NCI-H1930 (cell line): ENCODE measurements at places on chromosomes 11 and 22.

DNA sequence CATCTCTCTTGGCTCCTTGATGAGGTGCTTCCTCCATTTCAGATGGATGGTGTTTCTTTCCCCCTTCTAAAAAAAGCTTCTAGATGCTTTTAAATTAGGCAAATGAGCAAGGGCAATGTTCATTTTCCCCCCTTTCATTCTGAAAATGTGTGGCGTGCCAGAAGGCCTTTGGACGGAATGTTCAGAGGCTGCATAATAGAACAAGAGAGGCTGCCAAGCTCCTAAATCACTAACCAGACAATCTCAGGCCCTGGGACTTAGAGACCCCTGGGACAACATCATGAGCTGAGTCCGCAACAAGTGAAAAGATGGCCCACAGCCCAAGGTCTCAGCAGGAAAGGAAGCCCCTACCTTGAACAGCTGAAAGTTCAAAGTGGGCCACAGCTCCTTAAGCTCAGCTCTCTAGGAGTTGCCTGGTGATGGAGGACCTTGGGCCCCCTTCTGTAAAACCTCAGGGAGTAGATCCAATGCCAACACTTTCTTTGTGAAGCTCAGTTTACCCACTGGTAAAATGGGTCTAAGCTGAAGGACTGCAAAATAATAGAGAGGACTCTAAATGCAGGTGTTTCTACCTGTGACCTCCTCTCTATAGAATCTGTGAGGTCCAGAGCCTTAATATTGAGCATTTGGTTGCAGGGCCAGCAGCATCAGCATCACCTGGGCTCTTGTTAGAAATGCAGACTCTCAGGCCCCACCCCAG is 144.0 kb downstream of the FBXO7 start:
- DNase-seq = no peak

DNA sequence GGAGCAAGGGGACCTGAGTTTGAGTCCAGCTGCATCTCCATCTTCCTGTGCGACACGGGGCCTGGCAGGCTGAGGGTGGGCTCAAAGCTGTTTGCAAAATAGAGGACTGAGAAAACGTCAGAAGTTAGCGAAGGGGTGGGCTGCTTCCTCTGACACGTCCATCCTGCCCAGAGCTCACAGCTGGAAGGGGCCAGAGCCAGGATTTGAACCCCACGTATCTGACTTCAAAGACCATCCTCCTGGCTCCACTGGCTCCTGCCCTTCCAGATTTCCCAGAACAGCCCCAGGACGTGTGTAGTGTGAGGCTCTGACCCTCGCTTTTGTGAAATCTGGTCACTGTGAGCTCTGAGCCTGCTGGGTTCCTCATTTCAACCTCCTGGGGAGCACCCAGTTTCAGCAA is 56.3 kb downstream of the CD82 start:
- DNase-seq = no peak

GRCh38 chr11:133406489-133406888 is 125.8 kb downstream of the OPCML start:
- DNase-seq = no peak

DNA sequence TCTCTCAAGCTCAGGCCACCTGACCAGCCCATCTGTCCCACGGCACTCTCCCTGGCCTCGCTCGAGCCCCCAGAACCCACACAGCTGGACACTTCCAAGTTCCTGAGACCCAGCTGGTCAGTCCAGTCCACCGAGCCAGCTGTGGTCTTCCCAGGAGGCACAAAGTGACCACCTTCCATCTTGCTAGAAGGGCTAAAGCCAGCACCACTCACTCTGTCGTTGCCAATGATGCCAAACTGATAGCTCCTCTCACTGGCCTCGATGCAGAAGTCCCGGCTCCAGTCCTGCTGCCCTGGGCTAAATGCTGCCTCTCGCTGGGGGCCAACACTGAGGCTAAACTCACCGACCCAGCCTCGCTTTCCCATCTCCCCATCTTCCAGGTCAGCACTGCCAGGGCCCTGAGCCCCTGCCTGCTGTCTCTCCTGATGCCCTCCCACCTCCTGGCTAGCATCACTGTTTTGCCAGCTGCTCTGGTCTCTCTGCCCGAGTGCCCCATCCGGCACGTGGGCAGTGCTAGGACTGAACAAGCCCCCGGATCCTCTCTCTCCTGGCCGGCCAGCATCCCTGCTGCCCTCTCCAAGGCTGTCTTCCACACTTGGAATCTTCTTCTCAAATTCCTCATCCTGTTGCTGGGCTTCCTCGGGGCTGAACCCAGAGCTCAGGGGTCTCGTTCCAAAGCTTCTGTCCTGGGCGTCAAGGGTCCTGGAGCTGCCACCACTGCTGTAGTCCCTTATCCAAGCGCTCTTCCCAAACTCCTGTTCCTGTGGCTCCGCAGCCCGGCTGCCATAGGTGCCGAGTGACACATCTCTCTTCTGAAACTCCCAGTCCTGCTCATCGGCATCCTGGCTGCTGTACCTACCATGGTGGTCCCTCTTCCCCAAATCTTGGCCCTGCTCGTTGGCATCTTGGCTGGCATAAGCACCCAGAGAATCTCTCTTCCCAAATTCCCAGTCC is 15.4 kb downstream of the TNKS1BP1 start:
- DNase-seq = no peak

DNA sequence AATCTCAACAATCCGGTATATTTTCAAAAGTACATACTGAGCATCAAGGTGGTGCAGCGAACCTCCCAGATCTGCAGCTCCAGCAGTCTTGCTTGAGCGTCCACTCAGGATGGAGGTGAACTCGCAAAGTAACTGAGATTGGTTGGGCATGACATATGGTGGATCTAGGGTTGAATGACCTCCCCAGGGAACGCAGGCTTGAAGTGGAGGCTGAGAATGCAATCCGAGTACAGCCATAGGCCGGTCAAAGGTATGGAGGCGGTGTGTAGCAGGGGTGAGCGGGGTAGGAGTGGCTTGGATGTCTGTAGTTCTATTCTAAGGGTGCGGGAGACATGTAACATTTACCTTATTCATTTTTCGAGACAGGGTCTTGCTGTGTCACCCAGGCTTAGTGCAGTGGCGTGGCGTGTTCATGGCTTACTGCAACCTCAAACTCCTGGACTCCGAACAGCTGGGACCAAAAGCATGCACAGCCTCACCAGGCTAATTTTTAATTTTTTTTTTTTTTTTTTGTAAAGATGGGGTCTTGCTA is 631 bp upstream of the C22orf39 start:
- DNase-seq = peak; percentile 54

- DNase-seq = no peak
These were observed 15.0 kb downstream of the GNAZ start for GRCh38 chr22:23085351-23085671.

DNA sequence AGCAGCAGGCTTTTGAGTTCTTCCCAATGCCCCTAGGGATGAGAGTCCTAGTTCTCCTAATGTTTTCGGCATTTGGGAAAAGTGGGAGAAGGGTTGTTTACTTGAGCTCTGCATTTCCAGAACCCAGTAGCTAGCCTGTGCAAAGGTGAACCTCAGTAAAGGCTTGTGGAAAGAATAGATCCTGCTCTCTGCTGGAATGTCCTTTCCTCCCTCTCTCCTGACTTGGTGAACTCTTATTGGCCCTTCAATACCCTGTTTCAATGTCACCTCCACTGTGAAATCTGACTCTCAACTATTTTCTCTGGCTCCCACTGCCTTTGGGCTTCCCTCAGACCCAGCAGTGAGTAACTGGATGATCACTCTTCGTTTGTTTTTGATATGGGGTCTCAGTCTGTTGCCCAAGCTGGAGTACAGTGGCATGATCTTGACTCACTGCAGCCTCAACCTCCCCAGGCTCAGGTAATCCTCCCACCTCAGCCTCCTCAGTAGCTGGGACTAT is 2.4 kb upstream of the UVRAG start:
- no peak for DNase-seq

DNA sequence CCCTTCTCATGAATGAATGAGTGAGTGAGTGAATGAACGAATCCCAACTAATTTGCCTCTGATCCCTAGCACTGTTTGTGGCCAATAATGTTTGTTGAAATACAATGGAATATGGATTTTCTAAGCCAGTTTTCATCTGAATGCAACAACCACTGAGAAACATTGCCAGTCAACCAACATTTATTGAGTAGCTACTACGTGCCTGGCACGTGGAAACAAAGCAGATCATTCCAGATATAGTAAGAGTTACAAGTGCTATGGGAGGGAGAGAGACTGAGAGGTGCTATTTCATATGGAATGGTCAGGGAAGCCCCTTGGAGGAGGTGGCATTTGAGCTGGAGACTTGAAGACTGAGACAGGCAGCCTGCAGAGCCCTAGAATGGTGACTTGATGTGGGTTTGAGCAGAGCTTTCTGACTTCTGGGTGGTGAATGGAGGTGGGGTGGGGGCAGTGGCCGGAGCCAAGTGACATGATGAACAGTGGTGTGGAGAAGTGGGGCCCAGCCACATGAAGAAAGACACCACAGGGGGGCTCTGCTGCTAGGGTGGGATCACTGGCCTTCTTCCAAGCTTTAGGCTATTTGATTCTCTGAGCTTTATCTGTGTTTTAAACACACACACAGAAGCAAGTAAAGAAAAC is 35.1 kb upstream of the SMTN start:
- no peak for DNase-seq

DNA sequence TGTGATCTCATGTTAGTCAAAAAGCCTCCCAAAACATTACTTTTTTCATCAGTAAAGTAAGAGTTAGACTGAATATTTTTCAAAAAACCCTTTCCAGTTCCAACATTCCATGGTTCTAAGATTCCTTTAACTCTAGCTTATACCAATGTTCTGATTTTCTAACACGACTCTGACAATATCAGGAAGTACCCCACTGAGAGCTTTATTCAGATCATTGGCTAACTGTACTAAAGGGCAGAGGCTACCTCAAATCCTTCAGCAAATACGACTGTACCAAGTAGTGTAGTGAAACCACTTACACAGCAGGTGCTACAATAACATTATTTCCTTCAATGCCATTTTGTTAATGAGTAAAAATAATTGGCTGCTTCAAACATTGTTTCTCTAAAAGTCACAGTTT is 213.4 kb upstream of the PITPNB start:
- DNase-seq = no peak

DNA sequence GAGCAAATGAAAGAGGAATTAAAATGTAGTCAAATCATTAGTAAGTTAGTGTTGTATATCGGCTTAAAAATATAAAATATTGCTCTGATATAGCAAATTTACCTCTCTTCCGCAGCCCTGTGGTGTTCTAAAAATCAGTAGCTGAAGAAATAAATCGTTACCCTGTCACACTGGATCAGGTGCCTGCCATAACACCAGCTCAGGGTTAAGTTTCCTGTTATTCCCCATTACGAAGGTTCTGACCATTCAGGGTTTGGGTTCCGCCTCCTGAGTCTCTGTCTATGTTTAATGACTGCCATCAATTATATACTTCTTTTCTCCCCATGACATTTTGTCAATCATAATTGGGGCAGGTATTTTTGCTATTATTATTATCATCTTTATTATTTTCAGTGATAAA is 658.5 kb downstream of the OPCML start:
- no peak for DNase-seq

DNA sequence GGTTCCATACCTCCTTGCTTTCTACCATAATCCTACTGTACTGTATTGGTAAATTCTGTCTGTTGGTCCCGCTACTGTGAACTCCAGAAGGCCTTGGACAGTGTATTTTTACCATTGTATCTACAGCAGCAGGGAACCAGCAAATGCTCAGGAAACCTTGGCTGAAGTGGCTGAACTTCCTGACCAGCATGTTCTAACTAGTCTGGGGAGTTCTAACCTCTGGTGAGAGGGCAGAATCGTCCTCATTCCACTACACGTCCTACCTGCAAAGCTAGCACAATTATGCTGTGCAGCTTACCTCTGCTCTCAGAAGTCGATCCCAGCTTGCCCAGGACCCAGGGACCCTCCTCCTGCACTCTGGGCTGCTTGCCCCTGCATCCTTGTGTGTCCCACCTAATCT is 283.1 kb downstream of the TENM4 start:
- DNase-seq = no peak

GRCh38 chr11:117973503-117973860 is 12.7 kb upstream of the IL10RA start:
- no peak for DNase-seq
